ENCODE measurements at places on chromosomes 1 and 21. TPM values are rescaled to one million over a fixed set of nuclear protein-coding genes. Genes with fewer than 3 reads are reported as not detected.

HSPA6 gene
- total RNA-seq: 0.37 TPM

NR5A2 gene
- not detected for total RNA-seq

GBP2 gene
- total RNA-seq: 0.11 TPM

TCHHL1 gene
- not detected for total RNA-seq

RGS7 gene
- total RNA-seq: not detected

STUM gene
- not detected for total RNA-seq

KPRP gene
- 0.78 TPM for total RNA-seq

AADACL4 gene
- not detected for total RNA-seq

S100B gene
- total RNA-seq: not detected

TNFSF4 gene
- 0.75 TPM for total RNA-seq

NPPA gene
- total RNA-seq: not detected

NBPF6 gene
- not detected for total RNA-seq

PLA2G4A gene
- total RNA-seq: 11.4 TPM

NPHP4 gene
- 9.2 TPM for total RNA-seq

CD5L gene
- total RNA-seq: not detected

HES2 gene
- total RNA-seq: 33.0 TPM

MMEL1 gene
- not detected for total RNA-seq

OR2T33 gene
- not detected for total RNA-seq

All from foreskin keratinocyte (primary cell).